ENCODE measurements at places on chromosomes 13 and 19.

DNA sequence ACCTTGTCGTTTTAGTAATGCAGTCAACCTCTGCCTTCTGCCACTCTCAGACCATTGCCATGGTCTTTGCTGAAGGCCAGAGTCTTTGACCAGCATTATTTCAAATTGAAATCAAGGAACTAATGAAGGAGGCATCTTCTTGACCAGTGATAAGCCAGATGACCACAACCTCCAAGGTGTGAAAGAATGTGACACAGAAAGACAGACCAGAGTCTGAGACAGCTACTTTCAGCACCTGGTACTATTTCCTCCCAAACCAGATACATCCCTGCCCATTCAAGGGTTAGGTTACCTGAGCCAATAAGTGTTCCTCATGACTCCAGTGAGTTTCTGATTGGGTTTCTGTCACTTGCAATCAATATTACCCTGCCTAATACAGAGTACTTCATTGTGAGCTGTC, 20.3 kb upstream of the RNASEH2B start:
- DNase-seq: no peak

DNA sequence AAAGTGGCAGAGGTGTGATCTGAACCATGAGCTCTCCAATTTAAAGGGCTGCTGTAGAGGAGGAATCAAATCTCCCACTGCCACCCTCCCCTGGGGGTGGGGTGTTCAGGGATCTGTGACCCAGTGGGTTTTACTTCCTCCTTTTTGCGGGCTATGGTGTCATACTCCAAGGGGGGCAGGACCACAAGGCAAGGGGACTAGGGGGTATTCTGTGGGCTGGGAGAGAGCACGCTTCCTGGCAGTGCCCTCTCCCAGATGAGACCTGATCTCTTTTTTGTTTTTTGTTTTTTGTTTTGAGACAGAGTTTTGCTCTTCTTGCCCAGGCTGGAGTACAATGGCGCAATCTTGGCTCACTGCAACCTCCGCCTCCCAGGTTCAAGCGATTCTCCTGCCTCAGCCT, 10.3 kb downstream of the PLD3 start:
- DNase-seq: no peak

DNA sequence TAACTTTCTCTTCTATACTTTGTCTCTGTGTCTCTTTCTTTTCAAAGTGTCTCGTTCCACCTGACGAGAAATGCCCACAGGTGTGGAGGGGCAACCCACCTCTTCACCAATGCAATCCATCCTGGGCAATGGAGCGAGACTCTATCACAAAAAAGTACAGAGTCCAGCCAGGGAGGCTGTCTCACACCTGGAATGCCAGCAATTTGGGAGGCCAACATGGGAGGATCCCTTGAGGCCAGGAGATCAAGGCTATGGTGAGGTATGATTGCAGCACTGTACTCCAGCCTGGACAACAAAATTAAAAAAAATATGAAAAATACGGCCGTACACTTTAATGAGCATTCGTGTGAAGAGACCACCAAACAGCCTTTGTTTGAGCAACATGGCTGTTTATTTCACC, 2.8 kb upstream of the ZNF600 start:
- DNase-seq: no peak

GRCh38 chr13:40590112-40590862, 76.2 kb downstream of the FOXO1 start:
- DNase-seq: no peak

- DNase-seq: no peak
Observed at GRCh38 chr19:12484011-12484370, 625 bp downstream of the ZNF709 start.

DNA sequence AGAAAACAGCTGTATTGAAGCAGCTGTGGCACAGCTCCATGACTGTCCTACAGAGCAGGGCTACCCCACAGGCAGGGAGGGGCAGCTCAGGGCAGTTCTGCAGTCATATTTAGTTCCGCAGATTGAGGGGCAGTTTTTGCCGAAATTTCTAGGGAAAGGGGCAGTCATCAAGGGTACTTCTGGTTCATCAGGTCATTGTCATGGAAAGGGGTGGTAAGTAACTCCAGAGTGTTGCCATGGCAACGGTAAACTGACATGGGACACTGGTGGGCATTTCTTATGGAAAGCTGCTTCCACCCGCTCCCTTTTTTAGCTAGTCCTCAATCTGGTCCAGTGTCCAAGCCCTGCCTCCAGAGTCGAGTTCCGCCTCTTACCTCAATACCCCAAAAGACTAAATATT, 702.8 kb downstream of the LIG4 start:
- no peak for DNase-seq

DNA sequence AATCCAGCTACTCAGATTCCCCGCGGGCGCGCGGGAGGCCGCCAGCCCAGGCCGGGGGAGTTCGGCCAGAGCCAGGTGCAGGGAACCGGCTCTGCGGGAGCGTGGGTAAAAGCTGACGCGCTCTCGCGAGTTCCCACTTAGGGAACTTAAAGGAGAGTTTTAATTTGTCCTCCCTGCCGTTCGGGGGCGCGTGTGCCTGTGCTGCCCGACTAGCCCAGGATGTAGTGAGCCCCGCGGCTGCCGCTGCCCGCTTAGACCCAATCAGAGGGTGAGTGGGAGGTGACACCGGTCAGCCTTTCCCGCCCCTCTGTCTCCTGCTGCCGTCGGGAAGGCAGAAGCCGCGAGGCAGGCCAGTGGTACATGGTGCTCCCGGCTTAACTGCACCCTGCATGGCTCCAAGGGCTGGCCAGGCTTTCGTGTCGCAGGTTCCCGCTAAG, 36.0 kb upstream of the NEK3 start:
- DNase-seq: peak; percentile 57

GRCh38 chr19:33469171-33470039, 52.2 kb downstream of the PEPD start:
- DNase-seq: no peak

DNA sequence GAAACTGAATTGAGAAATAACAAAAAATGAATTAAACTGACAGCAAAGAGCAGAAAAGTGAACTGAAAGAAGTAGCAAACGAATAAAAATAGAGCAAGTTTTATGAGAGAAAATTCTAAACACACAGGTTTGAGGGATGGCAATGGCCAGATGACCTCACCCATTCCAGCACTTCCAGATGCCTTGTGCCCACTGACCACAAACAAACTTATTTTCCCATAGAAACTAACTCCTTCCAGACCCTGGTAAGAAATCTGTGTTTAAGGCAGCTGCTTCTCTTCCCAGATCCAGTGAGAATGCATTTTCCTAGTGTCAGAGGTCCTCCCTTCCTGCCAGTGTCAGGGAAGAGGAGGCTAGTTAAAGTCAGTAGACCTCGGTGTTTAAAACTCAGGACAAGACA, 51.7 kb downstream of the RXFP2 start:
- no peak for DNase-seq

GRCh38 chr19:13839130-13839937, 37.6 kb upstream of the NANOS3 start:
- peak; percentile 93 for DNase-seq

DNA sequence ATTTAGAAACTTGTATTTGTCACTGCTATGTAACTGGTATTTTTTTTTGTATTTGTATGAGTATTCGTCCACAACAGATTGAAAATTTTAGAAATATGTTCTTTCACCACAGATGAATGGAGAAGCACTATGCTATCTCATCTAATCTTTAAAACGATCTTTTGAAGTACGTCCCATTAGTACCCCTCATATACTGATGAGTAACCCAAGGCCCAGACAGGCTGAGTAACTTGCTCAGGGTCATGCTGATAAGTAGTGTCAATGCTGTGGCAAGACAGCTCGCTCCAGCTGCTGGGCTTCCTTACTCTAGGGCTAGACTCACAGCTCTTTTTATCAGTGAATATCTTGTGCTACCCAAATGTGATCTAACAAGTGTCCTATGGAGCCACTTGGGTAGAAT, 154.2 kb downstream of the SUCLA2 start:
- no peak for DNase-seq

- no peak for DNase-seq
Observed at GRCh38 chr19:16544473-16545231, 2.4 kb upstream of the CHERP start.

DNA sequence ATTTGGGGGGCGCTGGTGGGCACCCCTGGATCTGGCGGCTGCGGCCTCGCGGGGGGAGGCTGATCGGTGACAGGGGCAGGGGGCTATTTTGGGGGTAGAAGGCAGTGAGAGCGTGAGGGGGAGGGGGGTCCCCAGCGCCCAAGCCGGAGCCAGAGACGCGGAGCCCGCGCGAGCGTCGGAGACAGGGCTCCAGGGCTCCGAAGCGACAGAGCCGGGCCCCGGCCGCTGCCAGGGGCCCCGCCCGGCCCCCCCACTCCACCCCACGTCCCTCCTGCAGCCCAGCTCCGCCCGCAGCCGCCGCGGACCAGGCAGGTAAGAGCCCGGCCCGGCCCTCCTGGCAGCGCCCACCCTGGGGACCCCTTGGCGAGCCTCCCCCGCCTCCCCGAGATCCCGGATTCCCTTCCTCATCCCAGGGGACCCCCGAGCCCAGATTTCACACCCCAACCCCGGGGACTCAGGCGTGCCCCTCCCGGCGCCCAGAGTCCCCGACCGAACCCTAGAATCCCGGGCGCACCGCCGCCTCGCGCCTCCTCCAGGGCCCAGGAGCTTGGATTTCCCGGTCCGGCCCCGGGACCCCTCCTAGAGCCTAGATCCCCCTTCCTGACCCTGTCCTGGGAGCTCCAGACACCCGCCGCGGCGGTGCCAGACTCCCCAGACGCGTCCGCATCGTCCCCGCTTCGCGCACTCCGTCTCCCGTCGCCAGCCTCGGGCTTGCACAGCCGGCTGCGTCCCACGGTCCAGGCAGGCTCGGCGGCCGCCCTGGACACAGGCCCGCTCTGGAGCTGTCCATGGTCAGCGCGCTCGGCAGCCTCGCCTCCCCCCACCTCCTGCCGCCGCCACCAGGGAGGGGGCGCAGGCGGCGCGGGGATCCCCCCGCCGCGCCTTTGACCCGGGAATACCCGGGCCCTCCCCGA, at the start of gene PPFIA3:
Gene PPFIA3 (plus strand): TSS at position 134 of the 914 bp plus-strand sequence. CDS start 8,330 bp downstream, outside the sequence.
- DNase-seq: no peak

GRCh38 chr13:47237571-47237970, 340.7 kb upstream of the HTR2A start:
- DNase-seq: no peak

DNA sequence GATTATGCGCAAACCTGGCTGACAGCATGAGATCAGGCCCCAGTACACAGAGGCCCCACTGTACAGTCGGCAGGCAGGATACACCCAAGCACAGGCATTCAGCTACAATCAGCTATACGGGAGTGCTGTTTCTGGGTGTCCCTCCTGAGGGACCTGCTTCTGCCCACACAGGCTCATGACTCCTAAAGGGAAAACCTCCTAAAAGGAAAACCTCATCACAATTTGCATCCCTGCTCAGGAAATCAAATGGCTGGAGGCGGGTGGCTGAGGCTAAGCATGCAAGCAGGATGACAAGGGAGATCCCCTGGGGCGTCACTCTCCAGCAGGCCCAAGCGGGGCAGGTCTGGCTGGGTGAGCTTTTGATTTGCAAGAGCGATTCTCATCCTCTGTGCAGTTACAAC, 99.8 kb downstream of the CRYL1 start:
- DNase-seq: no peak
